ENCODE measurements at places on chromosomes 16 and 17.

GRCh38 chr17:79833110-79833450, 6.2 kb downstream of the CBX4 start:
- DNase-seq = no peak

GRCh38 chr16:59148056-59148768, 414.1 kb upstream of the GOT2 start:
- no peak for DNase-seq

- no peak for DNase-seq
Observed at GRCh38 chr17:32299580-32300164, 34.0 kb downstream of the RHBDL3 start.

DNA sequence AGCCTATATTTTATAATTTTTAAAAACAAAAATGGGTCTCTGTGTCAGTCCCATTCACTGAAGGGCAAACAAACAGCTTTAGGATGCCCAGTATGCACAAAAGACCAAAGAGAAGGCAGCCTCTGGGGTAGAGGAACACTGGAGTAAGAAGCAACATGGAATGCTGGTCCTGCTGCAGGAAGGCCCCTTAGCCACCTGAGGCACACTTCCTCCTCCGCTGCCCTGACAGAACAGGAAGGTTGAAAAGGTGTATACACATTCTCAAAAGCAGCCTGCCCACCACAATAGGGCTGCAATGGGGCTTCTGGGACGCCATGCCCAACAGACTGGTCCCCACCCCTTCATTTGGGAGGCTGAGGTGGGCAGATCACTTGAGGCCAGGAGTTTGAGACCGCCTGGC, 19.5 kb downstream of the TOM1L2 start:
- DNase-seq = no peak

- peak; percentile 72 for DNase-seq
Observed at GRCh38 chr17:82551779-82552457, 32.4 kb downstream of the FOXK2 start.

DNA sequence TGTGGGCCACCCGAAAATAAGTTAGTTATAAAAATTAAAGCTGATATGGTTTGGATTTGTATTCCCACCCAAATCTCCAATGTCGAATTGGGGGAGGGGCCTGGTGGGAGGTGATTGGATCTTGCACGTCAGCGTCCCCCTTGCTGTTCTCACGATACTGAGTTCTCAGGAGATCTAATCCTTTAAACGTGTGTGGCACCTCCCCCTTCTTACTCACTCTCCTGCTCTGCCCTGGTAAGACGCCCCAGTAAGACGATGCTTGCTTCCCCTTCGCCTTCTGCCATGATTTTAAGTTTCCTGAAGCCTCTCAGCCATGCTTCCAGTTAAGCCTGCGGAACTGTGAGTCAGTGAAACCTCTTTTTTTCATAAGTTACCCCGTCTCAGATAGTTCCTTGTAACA, 35.4 kb downstream of the SYCE1L start:
- DNase-seq = no peak

DNA sequence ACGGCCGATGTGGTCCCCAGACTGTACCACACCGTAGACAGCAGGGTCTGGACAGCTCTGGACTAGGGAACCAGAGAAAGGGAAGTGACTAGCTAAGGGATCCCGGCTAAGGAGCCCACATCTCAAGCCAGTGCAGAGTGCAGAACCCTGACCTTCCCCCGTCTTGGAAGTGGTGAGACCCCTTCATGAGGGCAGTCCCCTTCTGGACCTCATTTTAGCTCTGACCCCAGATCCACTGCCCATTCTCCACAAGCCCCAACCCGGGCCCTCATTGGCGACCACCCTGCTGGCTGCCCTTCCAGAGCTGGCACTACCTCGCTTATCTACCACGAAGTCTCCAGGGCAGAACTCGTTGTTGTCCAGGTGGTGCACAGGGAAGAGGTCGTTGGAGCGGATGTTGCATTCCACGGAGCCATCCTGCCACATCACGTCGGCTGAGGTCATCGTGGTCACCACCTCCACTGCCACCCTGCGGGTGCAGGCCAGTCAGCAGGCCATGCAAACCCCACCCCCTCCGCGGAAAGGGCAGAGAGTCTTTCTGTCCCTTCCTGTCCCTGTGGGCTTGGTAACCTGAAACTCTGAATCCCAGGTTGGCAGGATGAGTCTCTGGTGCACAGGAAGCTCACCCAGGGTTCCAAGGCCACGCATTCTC, 14.2 kb downstream of the SPHK1 start:
- no peak for DNase-seq

DNA sequence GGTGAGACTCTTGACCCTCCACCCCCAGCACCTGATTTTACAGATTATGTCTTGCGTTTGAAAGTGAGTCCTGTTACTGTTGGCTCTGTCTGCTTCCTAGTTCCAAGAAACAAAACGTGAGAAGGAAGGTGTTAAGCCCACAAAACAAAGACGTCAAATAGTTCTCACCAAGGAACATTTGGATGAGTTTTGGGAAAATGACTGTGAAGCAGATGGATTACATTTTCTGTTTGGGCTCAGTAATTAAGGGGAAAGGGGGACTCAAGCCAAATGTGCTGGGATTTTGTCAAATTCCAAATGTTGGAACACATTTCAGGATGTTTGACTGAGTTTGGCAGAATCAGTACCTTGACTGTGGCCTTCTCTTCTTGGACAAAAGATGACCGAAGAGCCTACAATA, 71.2 kb downstream of the PCTP start:
- no peak for DNase-seq

GRCh38 chr17:56707312-56708219, 114.1 kb downstream of the NOG start:
- DNase-seq = peak; percentile 84

DNA sequence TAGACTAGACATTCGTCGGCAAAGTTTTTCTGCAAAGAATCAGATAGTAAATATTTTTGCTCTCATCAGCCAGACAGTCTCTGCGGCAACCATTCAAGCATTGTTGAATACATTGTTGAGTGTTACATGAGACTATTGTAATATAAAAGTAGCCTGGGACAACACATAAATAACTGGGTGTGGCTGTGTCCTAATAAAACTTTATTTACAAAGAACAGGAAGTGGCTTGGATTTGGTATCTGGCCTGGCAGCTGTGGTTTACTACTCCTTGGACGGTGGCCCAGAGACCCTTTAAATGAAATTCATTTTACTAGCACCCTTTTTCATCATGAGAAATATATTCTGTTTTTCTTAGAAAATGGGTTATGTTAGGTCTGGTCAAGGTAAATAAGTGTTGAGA, 297.2 kb downstream of the WWOX start:
- no peak for DNase-seq

GRCh38 chr16:57749101-57749692, 13.6 kb downstream of the KATNB1 start:
- DNase-seq = no peak

GRCh38 chr17:8574687-8575086, 55.8 kb downstream of the MYH10 start:
- no peak for DNase-seq

- DNase-seq = no peak
Observed at GRCh38 chr17:12729086-12729485, 60.2 kb upstream of the ARHGAP44 start.

GRCh38 chr16:28984619-28985135, at the start of gene LAT:
LAT (plus strand) TSS chr16:28985052; CDS start chr16:28985418, 366 bp downstream.
- DNase-seq = no peak

GRCh38 chr16:75011634-75012307, 12.9 kb downstream of the ZNRF1 start:
- DNase-seq = no peak

DNA sequence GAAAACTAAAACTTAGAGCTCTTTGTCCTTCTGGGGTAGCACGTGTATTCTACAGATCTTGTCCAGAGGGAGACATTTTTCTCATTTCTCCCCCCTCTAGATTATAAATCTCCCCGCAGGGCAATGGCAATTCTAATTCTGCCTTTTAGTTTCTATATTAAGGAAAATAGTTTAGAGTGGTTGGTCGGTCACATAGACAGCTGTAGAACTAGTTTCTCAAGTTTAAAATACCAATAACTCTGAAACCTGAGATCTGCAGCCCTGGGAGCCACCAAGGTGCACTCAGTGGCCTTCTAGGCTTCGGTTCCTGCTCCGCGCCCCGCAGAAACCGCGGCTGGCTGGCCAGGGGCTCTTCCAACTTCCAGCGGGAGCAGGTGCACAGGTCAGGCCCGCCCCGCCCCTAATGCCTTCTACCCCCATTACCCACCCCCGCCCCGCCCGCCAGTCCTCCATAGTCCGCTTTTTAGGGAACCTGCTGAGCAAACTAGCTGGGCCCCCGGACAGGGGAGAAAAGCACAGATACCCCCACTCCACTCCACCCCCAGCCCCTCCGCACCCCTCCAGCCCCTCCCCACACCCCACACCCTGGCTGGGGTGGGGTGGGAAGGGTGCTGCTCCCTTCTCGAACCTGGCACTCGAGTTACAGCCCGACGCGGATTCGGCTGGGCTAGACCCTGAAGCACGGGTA, 431 bp downstream of the SLFN11 start:
- peak; percentile 38 for DNase-seq

GRCh38 chr17:79294459-79295071, 219.9 kb downstream of the ENGASE start:
- peak; percentile 92 for DNase-seq

- DNase-seq = no peak
Observed at GRCh38 chr17:4766201-4766600, 5.5 kb upstream of the TM4SF5 start.

DNA sequence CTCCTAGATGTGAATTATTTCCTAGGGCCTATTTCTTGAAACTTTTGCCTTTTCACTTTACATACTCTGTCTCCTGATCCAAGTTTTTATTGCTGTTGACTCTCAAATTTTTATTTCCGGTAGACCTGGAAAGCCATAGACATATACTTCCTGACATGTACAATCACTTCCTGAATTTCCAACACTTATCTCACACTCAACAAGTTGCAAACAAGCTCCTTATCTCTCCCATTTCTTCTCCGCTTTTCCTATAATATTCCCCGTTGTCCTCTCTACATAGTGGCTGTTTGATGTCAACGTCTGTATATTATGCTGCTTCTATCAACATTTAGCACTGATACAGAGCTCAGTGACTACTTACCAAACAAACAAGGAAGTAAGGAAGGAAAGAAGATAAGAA, 59.3 kb downstream of the IKZF3 start:
- no peak for DNase-seq

DNA sequence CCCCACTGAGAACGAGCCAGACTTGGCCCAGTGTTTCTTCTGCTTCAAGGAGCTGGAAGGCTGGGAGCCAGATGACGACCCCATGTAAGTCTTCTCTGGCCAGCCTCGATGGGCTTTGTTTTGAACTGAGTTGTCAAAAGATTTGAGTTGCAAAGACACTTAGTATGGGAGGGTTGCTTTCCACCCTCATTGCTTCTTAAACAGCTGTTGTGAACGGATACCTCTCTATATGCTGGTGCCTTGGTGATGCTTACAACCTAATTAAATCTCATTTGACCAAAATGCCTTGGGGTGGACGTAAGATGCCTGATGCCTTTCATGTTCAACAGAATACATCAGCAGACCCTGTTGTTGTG, 631 bp downstream of the BIRC5 start:
- DNase-seq = no peak

- DNase-seq = peak; percentile 38
Observed at GRCh38 chr16:57409870-57410587, 5.5 kb downstream of the CCL17 start.

- no peak for DNase-seq
Observed at GRCh38 chr17:44084921-44085320, 14.4 kb downstream of the G6PC3 start.

DNA sequence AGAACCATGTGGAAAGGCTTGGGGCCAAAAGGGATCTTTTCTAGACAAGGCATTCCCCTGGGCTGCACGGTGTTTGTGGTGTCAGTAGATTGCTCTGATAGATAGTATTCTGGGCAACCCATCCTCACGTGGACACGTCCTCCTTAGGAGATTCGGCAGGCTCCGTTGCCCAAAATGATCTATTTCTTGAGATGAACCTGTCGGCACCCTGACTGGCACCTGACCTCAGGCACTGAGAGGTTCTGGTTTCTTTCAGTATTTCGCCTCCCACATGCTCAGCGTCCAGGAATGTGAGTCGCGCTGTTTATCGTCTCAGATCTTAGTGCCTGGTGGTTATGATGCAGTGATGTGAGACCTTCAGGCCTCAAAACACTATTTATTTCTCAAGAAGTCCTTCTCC, 89.7 kb downstream of the MARCHF10 start:
- peak; percentile 69 for DNase-seq

GRCh38 chr16:11503566-11503965, 83.2 kb downstream of the LITAF start:
- DNase-seq = no peak

GRCh38 chr17:30378241-30378824, 394 bp upstream of the CPD start:
- DNase-seq = no peak

DNA sequence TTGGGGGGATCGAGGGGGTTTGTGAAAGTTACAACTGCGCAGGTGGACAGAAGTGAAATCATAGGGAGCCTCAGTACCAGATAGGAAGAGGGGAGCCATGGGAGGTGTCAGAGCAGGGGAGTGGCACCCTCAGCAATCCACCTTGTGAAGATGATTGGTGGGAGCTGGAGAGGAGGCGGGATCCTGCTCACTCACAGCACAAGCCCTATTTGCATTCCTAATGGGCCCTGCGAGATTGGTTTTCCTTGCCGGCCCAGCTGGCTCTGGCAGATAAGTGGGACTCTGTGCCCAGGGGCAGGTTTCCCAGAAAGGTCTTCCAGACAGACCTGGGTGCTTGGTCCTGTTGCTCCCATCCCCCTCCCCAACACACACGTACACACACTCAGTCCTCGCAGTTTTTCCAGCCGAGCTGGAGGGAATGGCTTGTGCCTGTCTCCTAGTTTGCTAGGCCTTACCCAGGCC, 9.4 kb downstream of the WNT3 start:
- no peak for DNase-seq

GRCh38 chr17:63426917-63427308, 19.2 kb downstream of the CYB561 start:
- DNase-seq = no peak

- DNase-seq = no peak
Observed at GRCh38 chr16:3591991-3592390, 14.8 kb upstream of the NLRC3 start.

DNA sequence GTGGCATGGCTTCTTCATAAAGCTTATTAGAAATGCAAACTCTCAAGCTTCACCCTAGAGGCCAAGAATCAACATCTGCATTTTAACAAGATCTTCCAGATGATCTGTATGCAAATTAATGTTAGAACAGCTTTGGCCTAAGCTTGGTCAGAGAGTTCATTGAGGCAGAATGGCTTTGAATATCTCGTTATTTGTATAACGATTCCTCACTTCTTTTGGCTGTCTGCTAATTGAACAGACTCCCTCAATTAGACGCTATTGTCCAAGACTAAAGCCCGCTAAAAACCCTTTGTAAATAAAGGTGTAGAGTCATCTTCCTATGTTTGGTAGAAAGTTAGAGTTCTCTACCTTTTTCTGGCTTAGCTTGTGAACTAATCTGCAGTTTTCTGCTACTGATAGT, 1453.7 kb downstream of the CDH8 start:
- DNase-seq = no peak

DNA sequence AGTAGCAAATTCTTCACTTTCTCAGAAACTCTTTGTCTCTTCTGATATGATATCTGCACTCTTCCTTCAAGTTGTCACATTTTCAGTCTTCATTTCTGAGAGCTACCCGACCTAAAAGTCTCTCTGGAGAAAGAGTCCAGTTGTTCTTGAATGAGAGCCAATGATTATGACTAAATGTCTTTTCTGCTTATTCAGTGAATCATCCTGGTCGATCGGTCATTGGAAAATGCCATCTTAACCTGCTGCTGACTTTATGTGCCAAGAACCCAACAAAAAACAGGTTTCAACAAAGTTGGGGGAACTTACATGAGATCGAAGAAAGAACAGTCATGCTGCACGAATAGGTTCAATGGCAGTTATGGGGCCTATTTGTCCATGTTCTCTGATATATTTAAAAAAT, 15.9 kb downstream of the SOX9 start:
- DNase-seq = no peak

GRCh38 chr17:8436844-8437171, 1.1 kb downstream of the NDEL1 start:
- no peak for DNase-seq
